Effector memory CD8-positive, alpha-beta T cell (primary cell): ENCODE measurements at places on chromosomes 1 and 21.

DNA sequence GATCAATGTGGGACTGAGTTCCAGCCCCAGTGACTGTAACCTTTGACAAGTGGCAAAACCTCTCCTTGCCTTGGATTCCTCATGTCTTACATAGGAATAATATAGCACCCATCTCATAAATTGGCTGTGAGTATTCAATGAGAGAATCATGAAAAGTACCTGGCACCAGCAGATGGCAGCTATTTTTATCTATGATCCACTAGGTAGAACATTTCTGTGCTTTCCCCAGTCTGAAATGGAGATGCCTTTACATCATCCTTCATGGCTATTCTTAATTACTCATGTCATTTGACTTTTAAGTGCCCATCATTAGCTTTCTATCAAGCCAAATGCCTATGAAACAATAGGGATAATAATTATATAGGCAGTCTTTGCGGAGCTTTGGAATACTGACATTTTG is 130.1 kb downstream of the TGFB2 start:
- no peak for DNase-seq

GRCh38 chr1:2068951-2069350 is 18.7 kb downstream of the PRKCZ start:
- no peak for DNase-seq

GRCh38 chr1:69569175-69569541 is 1.4 kb downstream of the LRRC7 start:
- no peak for DNase-seq

- DNase-seq, result no peak
These were observed 4.5 kb upstream of the CSRP1 start for GRCh38 chr1:201511396-201511940.

DNA sequence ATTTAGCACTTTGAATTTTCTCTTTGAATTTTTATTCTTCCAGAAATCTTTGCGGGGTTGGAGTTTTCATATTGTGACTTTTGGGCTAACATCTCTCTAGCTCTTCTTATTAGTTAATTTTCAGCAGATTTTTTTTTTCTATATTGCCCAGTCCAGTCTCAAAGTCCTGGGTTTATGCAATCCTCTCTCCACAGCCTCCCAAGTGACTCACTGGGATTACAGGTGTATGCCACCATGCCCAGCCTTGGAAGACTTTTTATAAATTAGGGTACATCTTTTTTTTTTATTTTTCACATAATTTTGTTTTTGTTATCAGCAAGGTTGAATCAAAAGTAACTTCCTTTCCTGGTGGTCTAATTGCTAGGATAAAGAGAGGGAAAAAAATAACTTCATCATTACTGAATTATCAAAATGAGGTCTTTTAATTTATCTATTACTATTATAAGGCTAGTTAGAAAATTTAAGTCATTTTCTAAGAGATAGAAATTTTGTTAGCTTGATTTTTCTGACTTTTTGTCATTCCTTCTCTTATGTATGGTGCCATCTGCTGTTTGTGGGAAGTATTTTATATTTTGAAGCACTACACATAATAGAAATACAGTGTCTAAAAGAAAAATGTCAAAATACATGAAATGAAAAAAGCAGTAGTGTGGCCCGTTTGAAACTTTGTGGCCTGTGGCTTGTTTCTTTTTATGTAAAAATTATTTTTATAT is 273.4 kb upstream of the CACYBP start:
- no peak for DNase-seq

DNA sequence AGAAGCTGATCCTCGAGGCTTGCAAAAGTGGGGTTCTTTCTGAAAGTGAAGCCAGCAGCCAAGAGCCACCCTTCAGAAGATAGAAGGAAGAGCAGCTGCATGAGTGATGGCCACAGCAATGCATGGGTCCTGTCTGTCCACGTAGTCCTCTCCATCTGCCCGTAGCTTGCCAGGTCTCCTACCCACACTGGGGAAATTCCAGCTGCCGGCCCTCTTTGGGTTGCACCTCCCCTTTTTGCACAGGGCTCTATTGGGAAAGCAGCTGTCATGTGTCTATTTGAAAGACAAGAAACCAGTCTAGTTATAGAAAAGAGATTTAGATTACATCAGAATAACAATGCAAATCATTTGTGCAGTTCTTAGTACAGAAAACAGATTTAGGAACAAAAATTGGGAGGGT is 204.4 kb downstream of the GIPC2 start:
- DNase-seq, result no peak

DNA sequence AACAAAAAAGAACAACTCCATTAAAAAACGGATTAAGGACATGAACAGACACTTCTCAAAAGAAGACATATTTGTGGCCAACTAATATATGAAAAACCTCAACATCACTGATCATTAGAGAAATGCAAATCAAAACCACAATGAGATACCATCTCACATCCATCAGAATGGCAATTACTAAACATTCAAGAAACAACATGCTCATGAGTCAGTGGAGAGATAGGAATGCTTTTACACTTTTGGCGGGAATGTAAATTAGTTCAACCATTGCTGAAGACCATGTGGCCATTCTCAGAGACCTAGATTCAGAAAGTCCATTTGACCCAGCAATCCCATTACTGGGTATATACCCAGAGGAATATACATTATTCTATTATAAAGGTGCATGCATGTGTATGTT is 1442.6 kb upstream of the B3GALT2 start:
- no peak for DNase-seq

- no peak for DNase-seq
These were observed 7.7 kb downstream of the SLFNL1 start for GRCh38 chr1:41013796-41014195.

DNA sequence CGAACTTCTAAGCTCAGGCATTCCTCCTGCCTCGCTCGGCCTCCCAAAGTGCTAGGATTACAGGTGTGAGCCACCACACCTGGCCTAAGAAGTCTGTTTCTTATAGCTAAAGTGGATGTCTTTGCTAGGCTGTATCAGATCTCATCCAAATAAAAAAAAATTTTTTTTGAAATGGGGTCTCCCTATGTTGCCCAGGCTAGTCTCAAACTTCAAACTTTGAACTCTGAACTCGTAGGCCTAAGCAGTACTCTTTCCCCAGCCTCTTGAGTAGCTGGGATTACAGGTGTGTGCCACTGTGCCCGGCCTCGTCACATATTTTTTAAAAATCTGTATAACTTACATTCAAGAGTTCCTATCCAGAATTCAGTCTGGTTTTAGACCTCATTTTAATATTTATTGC is 40.5 kb downstream of the RPRD2 start:
- DNase-seq, result no peak

- no peak for DNase-seq
These were observed 24.4 kb upstream of the COL18A1 start for GRCh38 chr21:45380566-45380965.

DNA sequence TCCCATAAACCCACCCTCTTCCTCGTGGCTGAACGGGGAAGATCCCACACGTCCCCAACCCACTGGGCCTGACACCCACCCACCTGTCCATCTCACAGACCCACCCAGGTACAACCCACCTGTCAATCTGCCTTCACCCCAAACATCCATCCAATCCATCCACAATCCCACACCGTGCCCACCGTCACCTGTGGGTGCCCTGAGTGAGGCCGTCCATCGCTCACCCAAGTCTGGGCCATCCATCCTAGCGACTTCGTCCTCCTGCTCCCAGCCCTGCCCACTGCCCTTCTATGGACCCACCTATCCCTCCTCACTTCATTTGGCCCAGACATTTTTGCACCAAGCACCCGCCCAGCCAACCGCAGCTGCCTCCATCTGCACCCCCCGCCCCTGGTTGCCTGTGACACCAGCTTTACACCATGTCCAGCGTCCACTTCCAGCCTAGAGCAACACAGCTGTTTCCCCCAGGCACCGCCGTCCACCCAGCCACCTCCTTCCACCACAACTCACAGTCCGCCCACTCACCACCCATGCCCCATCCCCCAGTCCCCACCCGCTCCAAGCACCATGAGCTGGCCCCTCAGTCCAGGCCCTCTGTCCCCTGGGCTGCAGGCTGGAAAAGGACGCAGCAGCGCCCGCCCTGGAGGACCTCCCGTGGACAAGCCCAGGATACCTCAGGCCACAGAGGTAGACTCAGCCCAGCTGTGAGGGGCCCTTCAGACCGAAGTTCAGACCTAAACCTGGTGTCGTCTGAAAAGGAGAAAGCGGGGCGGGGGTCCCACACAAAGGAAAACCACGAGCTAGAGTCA is 7.7 kb downstream of the TTLL10 start:
- DNase-seq, result no peak

DNA sequence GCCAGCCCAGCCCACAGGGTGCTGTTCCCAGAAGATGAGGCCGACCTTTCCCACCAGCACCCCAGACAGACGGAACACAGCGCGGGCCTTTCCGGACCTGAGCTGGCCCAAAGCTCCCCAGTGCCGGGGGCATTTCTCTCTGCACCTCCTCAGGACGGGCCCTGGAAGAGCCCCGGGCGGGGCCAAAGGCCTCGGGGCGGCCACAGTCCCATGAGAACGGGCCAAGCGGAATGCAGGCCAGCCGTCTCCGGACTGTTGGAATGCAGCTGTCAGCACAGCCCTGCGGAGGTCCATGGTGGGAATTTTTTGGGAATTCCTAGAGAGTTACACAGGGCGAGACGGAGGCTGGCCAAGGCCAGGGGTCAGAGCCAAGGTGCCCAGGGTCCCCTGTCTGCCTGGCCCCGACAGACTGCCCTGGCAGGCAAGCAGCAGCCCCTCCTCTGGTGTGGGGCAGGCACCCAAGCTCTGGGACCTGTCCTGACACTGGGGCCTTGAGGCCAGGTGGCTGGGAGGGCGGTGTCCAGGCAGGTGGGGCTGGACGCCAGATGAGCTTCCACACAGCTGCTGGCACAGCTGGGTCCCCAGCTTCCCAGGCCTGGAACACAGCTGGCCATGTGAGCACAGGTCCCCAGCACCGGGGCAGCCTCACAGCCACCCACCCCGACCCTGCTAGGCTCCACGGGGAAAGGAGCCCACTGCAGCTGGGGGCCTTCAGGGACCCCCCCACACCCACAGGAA is 63.0 kb downstream of the MEGF6 start:
- DNase-seq, result no peak

- DNase-seq, result no peak
These were observed 3.2 kb upstream of the NBPF3 start for GRCh38 chr1:21436488-21437340.

- DNase-seq, result no peak
These were observed 72.3 kb downstream of the KDM1A start for GRCh38 chr1:23091545-23091944.

- no peak for DNase-seq
These were observed 150.7 kb upstream of the COL6A1 start for GRCh38 chr21:45830720-45831366.

GRCh38 chr1:180644526-180645192 is 12.8 kb downstream of the XPR1 start:
- no peak for DNase-seq

GRCh38 chr1:167526667-167527383 is 8.5 kb upstream of the CD247 start:
- no peak for DNase-seq

DNA sequence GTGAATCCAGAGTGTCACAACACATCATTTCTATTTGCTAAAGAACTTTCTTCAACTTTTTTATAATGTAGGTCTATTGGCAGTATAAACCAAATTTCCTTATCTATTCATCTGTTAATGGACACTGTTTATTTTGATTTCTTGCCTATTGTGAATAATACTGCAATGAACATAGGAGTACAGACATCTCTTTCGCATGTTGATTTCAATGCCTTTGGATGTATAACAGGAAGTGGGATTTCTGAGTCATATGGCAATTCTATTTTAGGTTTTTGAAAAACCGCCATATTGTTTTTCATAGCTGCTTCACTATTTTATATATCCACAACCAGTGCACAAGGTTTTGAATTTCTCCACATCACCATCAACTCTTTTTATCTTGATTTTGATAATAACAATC is 198.7 kb downstream of the KCNT2 start:
- no peak for DNase-seq

DNA sequence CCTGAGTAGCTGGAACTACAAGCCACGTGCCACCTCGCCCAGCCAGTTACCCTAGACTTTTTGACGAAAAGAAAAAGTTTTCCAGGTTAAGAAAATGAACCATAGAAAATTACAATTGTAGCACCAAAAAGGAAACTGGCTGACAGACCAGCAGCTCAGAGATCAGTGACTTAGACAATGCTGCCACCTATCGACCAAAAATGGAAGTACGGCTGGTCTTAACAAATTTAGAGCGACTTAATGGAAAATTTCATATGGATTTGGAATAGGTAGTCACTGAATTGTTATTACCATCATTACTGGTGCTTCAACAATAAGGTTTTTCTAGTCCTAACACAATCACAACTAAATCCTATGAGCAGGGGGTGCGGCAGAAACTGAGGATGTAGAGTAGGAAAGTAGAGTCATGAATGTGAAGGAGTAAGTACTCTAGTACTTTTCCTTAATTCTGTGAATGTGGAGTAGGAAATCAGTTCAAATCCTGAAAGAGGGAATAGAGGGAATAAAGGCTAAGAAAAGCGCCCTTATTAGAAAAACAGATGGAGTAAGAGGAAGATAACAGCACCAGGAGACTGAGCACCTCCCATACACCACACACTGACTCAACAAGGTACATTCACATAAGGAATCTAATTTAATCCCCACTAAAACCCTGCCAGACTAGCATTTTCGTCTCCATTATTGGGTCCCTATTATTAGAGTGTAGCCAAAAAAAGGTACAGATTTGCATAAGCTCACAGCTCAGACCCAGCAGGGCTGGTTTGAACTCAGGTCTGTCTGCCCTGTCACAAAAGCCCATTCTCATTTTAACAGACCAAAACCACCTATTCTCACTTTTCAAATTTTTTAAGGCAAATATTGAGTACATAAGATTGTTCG is 37.9 kb upstream of the MGST3 start:
- peak; percentile 82 for DNase-seq

GRCh38 chr1:53575141-53575954 is 116.1 kb downstream of the DMRTB1 start:
- DNase-seq, result peak; percentile 34

DNA sequence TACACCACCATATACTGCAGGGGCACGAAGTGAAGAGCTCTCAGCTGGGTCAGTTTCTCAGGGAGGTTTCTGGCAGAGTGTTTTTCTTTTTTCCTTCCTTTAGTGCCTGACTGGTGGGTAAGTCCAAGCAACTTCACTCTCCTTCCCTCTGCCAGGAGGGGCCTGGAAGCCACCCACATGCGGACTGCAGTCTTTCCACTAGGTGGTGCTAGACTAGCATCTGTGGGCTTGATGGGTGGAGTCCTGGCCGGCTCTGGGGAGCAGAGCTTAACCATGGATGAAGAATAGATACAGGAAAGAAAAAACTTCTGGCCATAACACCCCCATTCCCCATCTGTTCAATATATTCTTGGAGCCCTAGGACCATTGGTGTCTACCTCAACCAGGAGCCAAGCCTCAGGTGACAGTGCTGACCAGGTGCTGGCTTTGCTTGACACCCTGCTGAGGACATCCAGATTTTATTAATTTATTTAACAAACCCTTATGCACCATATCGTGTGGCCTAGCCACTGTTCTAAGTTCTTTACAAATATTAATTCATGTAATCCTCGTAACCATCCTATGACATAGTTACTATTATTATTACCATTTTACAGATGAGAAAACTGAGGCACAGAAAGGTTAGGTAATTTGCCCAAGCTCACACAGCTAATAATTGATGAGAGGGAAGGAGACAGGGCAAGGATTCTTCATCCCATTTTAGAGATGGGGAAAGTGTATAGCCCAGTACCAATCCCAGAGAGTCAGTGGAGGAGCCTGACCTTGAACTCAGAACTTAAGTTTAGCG is 126.7 kb upstream of the CSF3R start:
- DNase-seq, result peak; percentile 43
